Tibial nerve (tissue), 4 donors: ENCODE measurements at places on chromosomes 2 and 18. TPM values are rescaled to one million over a fixed set of nuclear protein-coding genes. Genes with fewer than 3 reads are reported as not detected.

DNA sequence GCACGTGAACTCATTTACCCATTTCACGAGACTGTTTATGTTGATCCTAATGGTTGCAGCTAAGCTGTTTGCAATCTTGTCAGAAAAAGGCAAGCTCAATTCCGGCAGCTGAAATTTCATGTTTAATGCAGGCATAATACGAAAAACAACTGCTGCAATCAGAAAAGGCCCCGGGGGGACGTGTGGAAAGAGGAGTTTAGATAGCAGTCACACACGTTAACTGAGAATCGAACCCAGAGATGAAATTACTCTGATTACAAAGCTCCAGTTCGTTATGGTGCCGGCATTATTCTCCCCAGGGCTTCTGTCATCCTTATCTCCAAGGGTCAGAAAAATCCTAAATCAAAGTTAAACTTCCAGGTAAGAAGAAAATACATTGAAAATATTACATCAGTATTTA, 79.9 kb upstream of the MYT1L start:
- H3K27me3 ChIP-seq, result no peaks in the 10 kb centered on the region
- no peaks in the 10 kb centered on the region for H3K4me1 ChIP-seq
- H3K27ac ChIP-seq, result no peak overlapping the region
- H3K36me3 ChIP-seq, result no peaks in the 10 kb centered on the region
- no peak overlapping the region for H3K4me3 ChIP-seq

FSHR gene
- total RNA-seq, result not detected

PID1 gene
- 38.2 TPM for total RNA-seq

- no peak overlapping the region for H3K27ac ChIP-seq
- DNase-seq, result no peak
- no peaks in the 10 kb centered on the region for H3K27me3 ChIP-seq
- H3K36me3 ChIP-seq, result no peaks in the 10 kb centered on the region
These were observed 530.6 kb downstream of the ERBB4 start for GRCh38 chr2:212007972-212008371.

DNA sequence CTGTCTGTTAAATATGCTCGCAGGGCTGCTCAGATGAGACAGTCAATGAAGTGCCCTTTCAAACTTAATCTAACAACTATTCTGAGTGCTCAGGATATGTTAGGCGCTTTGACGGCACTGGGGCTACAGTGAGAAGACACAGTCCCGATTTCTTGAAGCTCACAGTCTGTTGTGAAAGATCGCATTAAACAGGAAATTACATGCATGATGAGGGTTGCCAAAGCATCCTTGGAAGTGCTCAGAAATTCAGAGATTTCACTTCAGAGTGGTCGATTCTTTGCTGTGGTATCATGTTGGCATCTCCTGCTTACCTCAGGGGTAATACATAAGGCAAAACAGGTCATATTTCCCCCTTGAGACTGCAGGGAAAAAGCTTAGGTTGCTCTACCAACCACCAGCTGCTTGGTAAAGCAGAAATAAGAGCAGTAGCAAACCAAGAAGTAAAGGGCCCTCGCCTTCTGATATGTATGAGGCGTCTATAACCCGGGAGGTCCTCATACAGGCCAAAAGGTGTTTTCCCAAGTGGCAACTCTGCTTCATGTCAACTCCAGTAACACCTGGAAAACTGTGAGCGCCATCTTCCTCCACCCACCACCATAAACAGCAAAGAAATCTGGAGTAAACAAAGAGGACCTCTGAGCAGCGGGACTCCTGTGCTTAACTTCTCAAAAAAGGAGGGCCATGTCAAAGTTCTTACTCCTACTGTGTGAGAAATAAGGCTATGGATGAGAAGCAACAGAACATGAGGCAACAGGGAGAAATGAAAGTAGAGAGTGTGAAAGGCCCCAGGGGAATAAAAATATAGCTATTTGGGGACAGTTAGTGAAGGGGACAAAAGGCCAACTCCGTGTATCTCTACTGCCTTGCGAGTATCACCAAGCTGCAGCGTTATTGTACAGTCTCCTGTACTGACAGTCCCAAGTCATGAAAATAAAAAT, 79.3 kb downstream of the CLHC1 start:
- peaks cover 64% of the 10 kb centered on the region for H3K4me1 ChIP-seq
- DNase-seq, result no peak
- H3K4me3 ChIP-seq, result no peak overlapping the region
- H3K27me3 ChIP-seq, result no peaks in the 10 kb centered on the region
- H3K36me3 ChIP-seq, result no peaks in the 10 kb centered on the region
- H3K27ac ChIP-seq, result no peak overlapping the region

DNA sequence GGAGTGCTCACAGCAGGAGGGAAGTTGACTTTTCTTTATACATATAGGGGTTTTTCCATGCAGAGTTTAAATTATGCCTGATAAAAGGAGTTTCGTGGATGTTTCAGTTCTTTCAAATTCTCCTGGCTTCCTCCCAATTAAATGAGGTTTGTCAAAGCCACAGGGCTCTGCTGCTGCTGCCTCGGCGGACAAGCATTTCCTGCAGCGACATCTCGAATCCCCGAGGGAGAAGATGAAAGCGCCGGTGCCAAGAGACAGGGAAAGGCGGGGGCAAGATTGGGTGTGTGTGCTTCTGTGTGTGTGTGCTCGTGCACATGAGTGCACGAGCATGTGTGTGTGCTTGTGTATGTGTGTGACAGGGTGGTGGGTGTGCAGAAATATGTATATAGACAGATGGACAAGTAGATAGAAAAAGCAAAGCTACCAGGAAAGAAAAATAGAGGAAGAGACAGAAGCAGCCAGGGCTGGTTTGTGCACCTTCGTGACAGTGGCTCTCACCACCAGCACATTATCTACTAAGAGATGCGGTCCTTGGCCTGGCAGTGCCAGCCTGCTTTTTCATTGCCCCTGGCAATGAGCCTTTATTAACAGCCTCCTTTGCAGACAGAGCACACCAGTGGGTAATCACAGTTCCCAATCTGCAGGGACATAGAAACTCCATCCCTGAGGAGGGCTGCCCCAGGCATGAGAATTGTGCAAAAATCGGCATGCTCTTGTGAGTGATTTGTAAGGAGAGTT, 76.2 kb downstream of the CDK15 start:
- H3K36me3 ChIP-seq, result no peaks in the 10 kb centered on the region
- H3K4me3 ChIP-seq, result no peak overlapping the region
- H3K27ac ChIP-seq, result no peak overlapping the region
- DNase-seq, result no peak

DNA sequence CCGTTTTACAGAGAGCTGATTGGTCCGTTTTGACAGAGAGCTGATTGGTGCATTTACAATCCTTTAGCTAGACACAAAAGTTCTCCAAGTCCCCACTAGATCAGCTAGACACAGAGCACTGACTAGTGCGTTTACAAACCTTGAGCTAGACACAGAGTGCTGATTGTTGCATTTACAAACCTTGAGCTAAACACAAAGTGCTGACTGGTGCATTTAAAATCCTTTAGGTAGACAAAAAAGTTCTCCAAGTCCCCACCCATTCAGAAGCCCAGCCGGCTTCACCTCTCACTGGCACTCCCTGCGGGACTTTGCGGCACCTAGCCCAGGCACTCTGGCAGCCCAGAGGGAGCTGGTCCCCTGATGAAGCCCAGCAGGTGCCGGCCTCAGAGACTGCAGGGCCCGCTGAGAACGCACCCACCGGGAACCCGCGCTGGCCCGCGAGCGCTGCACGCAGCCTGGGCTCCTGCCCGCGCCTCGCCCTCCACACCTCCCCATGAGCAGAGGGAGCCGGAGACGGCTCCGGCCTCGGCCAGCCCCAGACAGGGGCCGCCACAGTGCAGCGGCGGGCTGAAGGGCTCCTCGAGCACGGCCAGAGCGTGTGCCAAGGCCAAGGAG, 508.1 kb upstream of the CHAC2 start:
- no peaks in the 10 kb centered on the region for H3K4me1 ChIP-seq
- DNase-seq, result no peak
- H3K27me3 ChIP-seq, result no peaks in the 10 kb centered on the region
- no peaks in the 10 kb centered on the region for H3K36me3 ChIP-seq
- H3K27ac ChIP-seq, result no peak overlapping the region
- no peak overlapping the region for H3K4me3 ChIP-seq

USP37 gene
- 22.5 TPM for total RNA-seq

HOXD13 gene
- 0.21 TPM for total RNA-seq

ZNF385B gene
- 3.9 TPM for total RNA-seq

AGBL5 gene
- total RNA-seq, result 12.1 TPM

DNA sequence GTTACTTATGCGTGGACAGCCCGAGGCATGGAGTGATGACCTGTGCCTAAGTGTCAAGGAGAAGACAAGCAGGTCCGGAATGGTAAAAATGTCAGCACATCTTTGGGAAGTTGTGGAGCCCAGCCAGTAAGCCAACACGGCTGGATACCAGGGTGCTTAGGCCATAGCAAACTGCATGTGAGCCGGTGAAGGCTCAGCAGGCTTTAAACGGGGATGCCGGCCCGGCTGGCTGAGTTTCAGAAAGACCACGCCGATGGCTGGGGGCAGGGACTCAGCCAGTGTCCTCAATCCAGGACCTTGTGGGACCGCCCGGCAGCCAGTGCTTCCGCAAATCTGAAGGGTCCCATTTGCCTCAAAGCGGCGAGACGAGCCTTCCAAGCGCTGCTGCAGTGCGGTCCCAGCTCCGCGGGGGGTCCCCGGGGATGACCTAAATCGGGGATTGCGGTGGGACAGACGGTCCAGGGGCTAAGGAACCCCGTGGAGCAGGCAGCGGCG, 946 bp upstream of the AGAP1 start:
- H3K36me3 ChIP-seq, result no peaks in the 10 kb centered on the region
- H3K4me3 ChIP-seq, result peak overlapping the region; percentile 35
- H3K4me1 ChIP-seq, result peaks cover 35% of the 10 kb centered on the region
- peak overlapping the region; percentile 77 for H3K27ac ChIP-seq

KCNG3 gene
- 11.4 TPM for total RNA-seq

TGFA gene
- 8.2 TPM for total RNA-seq

IGFBP5 gene
- 1,859 TPM for total RNA-seq

GRCh38 chr2:63719052-63719451, 122.6 kb upstream of the UGP2 start:
- H3K27me3 ChIP-seq, result no peaks in the 10 kb centered on the region
- no peaks in the 10 kb centered on the region for H3K36me3 ChIP-seq
- H3K4me3 ChIP-seq, result no peak overlapping the region
- H3K4me1 ChIP-seq, result no peaks in the 10 kb centered on the region
- DNase-seq, result no peak
- no peak overlapping the region for H3K27ac ChIP-seq

GRCh38 chr2:7241041-7241745, 324.0 kb downstream of the RNF144A start:
- H3K4me1 ChIP-seq, result no peaks in the 10 kb centered on the region
- DNase-seq, result no peak
- no peaks in the 10 kb centered on the region for H3K27me3 ChIP-seq

DNA sequence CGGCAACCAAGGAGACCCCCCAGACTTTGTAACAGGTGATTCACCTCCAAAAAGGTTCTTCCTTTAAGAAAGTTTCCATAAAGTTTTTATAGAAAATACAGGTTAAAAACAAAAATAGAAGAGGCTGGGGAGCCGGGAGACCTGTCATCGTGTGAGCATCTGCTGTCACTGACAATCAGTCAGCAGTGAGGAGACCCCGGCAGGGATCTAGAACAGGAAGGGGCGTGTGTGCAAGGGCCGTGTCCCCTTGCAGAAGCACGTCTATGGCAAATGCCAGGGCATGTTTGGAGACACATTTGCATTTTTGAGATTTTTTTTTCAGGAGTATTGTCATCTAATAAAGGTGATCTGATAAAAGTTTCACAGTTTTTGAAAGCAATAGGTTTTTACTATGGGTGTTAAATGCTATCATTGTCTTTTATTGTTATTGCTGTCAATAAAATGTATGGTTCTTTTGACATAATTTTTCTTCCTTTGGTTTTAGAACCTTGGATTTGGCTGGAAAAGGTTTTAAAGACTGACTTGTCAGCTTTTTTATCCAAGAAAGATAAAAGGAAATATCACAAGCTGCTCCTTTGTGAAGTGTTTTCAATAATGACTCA, 52.1 kb downstream of the MTCL1 start:
- H3K27ac ChIP-seq, result no peak overlapping the region
- H3K27me3 ChIP-seq, result no peaks in the 10 kb centered on the region
- no peaks in the 10 kb centered on the region for H3K4me1 ChIP-seq
- H3K36me3 ChIP-seq, result no peaks in the 10 kb centered on the region
- no peak for DNase-seq

CYTIP gene
- total RNA-seq, result 3.7 TPM

ADD2 gene
- total RNA-seq, result 6.0 TPM

GRCh38 chr2:136505462-136505861, 259.9 kb upstream of the THSD7B start:
- no peak for DNase-seq
- no peak overlapping the region for H3K4me3 ChIP-seq
- no peaks in the 10 kb centered on the region for H3K27me3 ChIP-seq
- H3K4me1 ChIP-seq, result no peaks in the 10 kb centered on the region
- H3K36me3 ChIP-seq, result no peaks in the 10 kb centered on the region
- no peak overlapping the region for H3K27ac ChIP-seq

THOC1 gene
- total RNA-seq, result 49.6 TPM

DUSP2 gene
- total RNA-seq, result 14.0 TPM

GRCh38 chr2:238113611-238114010, 13.5 kb downstream of the ESPNL start:
- H3K4me1 ChIP-seq, result no peaks in the 10 kb centered on the region
- no peaks in the 10 kb centered on the region for H3K36me3 ChIP-seq
- no peak overlapping the region for H3K4me3 ChIP-seq
- H3K27me3 ChIP-seq, result no peaks in the 10 kb centered on the region
- no peak for DNase-seq
- H3K27ac ChIP-seq, result no peak overlapping the region

CAVIN2 gene
- 54.0 TPM for total RNA-seq

- DNase-seq, result no peak
- no peaks in the 10 kb centered on the region for H3K36me3 ChIP-seq
- no peak overlapping the region for H3K27ac ChIP-seq
- no peaks in the 10 kb centered on the region for H3K4me1 ChIP-seq
- H3K4me3 ChIP-seq, result no peak overlapping the region
These were observed 243.3 kb upstream of the KCNJ3 start for GRCh38 chr2:154455166-154455565.

FANCL gene
- total RNA-seq, result 25.2 TPM
